MV-4-11 (cell line): ENCODE measurements at places on chromosomes 1 and 21.

GRCh38 chr1:223276029-223276428, 87.9 kb downstream of the SUSD4 start:
- no peak for DNase-seq

GRCh38 chr1:61403679-61404596, 321.0 kb downstream of the TM2D1 start:
- peak; percentile 27 for DNase-seq

GRCh38 chr1:198465201-198466144, 75.0 kb downstream of the ATP6V1G3 start:
- DNase-seq, result peak; percentile 22

DNA sequence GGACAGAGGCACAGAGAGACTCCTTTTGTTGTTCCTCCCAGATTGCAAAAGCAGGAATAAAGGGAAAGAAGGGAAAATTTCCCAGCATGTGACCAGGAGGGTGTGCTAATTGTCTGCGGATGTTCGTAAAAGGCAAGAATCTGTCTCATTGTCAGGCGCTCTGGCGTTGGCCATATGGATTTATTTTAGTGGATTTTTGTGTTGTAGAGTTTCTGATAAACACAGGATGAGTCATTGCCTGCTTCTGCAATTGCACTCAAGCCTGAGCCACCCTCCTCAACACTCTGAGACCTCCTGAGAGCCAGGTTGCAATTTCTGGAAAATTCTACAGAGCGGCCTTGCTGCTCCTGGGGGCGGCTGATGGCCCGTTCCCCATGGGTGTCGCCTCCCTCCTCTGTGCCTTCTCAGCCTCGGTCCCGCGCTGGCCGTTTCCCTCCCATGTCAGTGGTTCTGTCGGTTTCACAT, 227.7 kb downstream of the KAZN start:
- peak; percentile 73 for DNase-seq

GRCh38 chr1:187563191-187563590, 734.4 kb downstream of the PLA2G4A start:
- no peak for DNase-seq
